ENCODE measurements at places on chromosomes 13 and 19. TPM values are rescaled to one million over a fixed set of nuclear protein-coding genes. Genes with fewer than 3 reads are reported as not detected.

DACT3 gene
- 46.5 TPM for total RNA-seq

IGSF23 gene
- total RNA-seq = not detected

KLK15 gene
- not detected for total RNA-seq

IL17D gene
- 1.9 TPM for total RNA-seq

ZNF536 gene
- total RNA-seq = 4.2 TPM

ZNF563 gene
- total RNA-seq = 4.6 TPM

LACC1 gene
- 13.4 TPM for total RNA-seq

SAMD4B gene
- 59.0 TPM for total RNA-seq

FUT3 gene
- total RNA-seq = not detected

ZNF730 gene
- total RNA-seq = not detected

COX7A1 gene
- total RNA-seq = 2,451 TPM

OR10H1 gene
- total RNA-seq = not detected

CEACAM5 gene
- total RNA-seq = not detected

KIR2DL1 gene
- total RNA-seq = not detected

RFPL4AL1 gene
- not detected for total RNA-seq

VSIG10L gene
- 1.3 TPM for total RNA-seq

KLK3 gene
- total RNA-seq = not detected

MZF1 gene
- 11.0 TPM for total RNA-seq

GNG14 gene
- not detected for total RNA-seq

LYPD5 gene
- 0.28 TPM for total RNA-seq

CACNG6 gene
- total RNA-seq = not detected
